PC-9 (cell line): ENCODE measurements at places on chromosomes 5 and 9. TPM values are rescaled to one million over a fixed set of nuclear protein-coding genes. Genes with fewer than 3 reads are reported as not detected.

GRCh38 chr9:127463911-127464310 lies 12.6 kb downstream of the LRSAM1 start:
- DNase-seq = no peak
- H3K4me1 ChIP-seq = no peaks in the 10 kb centered on the region
- peaks cover 4% of the 10 kb centered on the region; the same call in 1 of the 2 replicates for H3K36me3 ChIP-seq
- no peaks in the 10 kb centered on the region for H3K27me3 ChIP-seq
- H3K4me3 ChIP-seq = no peak overlapping the region
- H3K27ac ChIP-seq = no peak overlapping the region

GRCh38 chr9:84997472-84997871 lies 327.9 kb downstream of the NTRK2 start:
- H3K27ac ChIP-seq = no peak overlapping the region
- no peak overlapping the region for H3K4me3 ChIP-seq
- DNase-seq = no peak
- H3K4me1 ChIP-seq = no peaks in the 10 kb centered on the region
- H3K27me3 ChIP-seq = no peaks in the 10 kb centered on the region
- no peaks in the 10 kb centered on the region for H3K36me3 ChIP-seq

GRCh38 chr5:178114325-178115135 lies 1.2 kb downstream of the N4BP3 start:
- H3K27me3 ChIP-seq = no peaks in the 10 kb centered on the region
- H3K27ac ChIP-seq = no peak overlapping the region
- peak overlapping the region; percentile 65 for H3K4me3 ChIP-seq

DNA sequence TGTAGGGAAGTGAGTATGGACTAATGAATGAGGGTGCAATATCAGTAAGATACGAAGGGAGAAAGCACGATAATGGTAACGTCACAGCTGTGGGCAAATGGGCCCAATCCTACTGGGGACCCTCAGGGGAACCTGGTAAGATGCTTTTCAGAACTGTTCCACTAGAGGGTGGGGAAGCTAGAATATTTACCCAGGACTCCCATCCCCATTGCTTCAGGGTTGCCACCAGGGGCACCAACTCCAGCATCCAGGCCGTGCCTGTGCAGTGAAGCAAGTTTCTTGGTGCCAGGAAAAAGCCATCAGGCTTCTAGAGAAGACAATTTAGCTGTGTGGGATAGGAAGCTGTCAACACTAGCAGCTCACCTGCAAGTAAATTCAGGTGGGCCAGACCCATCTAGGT lies 409.3 kb downstream of the AGTPBP1 start:
- no peaks in the 10 kb centered on the region for H3K36me3 ChIP-seq
- no peak overlapping the region for H3K27ac ChIP-seq
- no peaks in the 10 kb centered on the region for H3K4me1 ChIP-seq
- H3K27me3 ChIP-seq = peaks cover under 1% of the 10 kb centered on the region; the same call in 1 of the 2 replicates
- no peak overlapping the region for H3K4me3 ChIP-seq

DNA sequence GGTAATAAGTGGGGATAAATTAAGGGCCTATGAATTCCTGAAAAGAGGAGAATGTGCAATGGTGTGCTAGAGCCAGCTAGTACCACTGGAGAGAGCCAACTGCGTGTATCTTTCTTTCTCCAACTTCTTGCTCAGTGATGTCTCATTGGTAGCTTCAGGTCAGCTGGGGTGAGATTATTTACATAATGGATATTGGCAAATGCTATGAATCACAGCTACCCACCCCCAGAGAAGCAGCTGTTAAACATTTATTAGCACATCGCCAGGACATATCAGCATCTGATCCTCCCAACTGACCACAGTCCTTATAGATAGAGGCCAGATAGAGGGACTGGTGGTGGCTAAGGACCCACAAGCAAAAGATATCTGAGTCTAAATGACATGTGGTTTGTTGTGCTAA lies 421.3 kb downstream of the ACTL7B start:
- H3K27ac ChIP-seq = no peak overlapping the region
- peaks cover 3% of the 10 kb centered on the region for H3K4me1 ChIP-seq
- DNase-seq = no peak
- no peak overlapping the region for H3K4me3 ChIP-seq

DNA sequence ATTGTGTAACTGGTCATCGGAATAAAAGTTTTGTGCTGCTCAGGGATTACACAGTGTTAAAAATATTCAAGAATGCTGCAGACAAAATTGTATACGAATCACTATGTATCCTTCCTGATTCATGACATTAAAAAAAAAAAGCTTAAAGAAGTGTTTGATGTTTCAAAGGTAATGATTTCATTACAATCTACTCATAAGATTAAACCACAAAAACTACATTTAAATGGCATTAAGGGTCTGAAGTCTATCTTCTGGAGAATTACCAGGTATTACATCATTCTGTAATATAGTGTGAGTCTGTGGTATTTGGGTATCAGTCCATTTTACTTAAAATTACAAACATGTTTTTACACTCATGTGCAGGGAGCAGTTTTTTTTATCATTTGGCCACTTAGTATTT lies 324.4 kb downstream of the NDUFS4 start:
- no peak overlapping the region for H3K27ac ChIP-seq
- DNase-seq = no peak
- no peaks in the 10 kb centered on the region for H3K27me3 ChIP-seq
- no peak overlapping the region for H3K4me3 ChIP-seq
- H3K4me1 ChIP-seq = no peaks in the 10 kb centered on the region
- no peaks in the 10 kb centered on the region for H3K36me3 ChIP-seq

GRCh38 chr5:86360801-86361200 lies 256.9 kb upstream of the COX7C start:
- no peaks in the 10 kb centered on the region for H3K4me1 ChIP-seq
- DNase-seq = no peak
- H3K4me3 ChIP-seq = no peak overlapping the region

DNA sequence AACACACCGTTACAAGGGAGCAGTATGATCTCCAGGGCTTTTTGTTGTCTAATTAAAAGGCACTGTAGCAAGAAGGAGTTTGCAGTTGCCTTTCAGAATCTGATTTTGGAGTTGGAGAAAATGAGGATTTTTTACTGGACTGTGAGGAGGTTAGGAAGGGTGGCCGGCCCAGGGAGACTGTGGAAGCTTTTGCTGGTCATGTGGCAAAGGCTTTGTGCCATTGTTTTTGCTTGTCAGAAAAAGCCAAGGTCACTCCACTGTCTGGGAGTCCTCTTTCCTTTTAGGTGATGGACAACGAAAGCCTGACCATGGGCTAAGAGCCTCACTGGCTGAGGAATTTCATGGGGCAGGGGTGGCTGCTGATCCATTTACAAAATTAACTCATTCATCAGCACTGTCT lies 10.3 kb upstream of the WHRN start:
- H3K4me1 ChIP-seq = 0 out of 2 replicates have a peak, but pooled peaks cover 4% of the 10 kb centered on the region
- DNase-seq = no peak
- H3K4me3 ChIP-seq = no peak overlapping the region
- H3K27me3 ChIP-seq = no peaks in the 10 kb centered on the region; the same call in 1 of the 2 replicates

DNA sequence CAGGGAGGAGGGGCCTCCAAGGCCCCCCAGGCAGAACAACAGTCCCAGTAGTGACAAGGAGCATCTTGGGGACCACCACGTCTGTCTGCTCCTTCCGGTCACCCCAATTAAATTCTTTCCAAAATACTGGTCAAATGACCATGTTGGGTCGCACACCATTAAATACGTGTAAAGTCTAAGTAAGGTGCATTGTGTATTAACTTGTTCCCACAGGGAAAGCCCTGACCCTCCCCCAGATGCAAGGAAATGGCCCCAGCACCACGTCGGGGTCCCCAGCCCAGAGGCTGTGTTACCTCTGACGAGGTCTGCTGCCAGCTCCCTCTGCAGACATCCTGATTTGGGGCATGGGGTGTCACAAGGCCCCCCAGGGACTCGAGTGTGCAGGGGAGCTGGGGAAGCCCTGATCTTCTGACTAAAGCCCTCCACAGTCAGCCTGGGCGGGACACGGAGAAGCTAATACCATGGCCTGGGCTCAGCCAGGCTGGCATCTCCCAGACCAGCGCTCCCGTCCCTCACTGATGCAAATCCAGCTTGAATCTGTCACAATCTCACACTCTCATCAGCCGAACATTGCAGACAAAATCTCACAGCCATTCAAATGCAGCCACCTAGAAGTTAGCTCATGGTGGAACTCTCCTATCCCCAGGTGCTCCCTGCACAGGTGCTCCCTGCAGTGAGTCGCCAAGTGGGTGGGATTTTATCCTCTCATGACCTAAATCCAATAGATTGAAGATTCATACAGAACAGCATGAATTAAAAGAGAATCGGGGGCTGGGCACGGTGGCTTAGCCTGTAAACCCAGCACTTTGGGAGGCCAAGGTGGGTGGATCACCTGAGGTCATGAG lies 13.6 kb downstream of the TERT start:
- no peak overlapping the region for H3K27ac ChIP-seq
- no peaks in the 10 kb centered on the region for H3K36me3 ChIP-seq
- no peak overlapping the region for H3K4me3 ChIP-seq
- no peak for DNase-seq
- peaks cover 10% of the 10 kb centered on the region for H3K4me1 ChIP-seq
- no peaks in the 10 kb centered on the region for H3K27me3 ChIP-seq

DNA sequence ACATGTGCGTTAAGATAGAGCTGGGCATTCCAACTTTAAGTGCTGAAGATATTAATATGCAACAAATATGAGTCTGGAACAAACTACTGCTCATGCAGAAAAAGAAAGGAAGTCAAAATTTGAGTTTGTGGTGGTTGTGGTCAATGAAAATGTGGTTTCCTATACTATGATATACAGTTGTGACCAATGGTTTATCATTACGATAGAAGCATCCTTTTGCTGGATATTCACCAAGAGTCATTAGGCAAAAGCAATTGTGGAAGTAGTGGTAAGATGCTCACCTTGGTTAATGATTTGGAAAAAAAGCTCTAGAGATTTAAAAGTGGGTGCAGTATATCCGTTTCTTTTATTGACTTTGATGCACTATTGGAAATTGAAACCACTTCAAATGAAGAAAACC lies 1007.0 kb downstream of the NR2F1-AS1 start:
- H3K4me3 ChIP-seq = no peak overlapping the region
- no peaks in the 10 kb centered on the region for H3K4me1 ChIP-seq
- no peak overlapping the region for H3K27ac ChIP-seq

DNA sequence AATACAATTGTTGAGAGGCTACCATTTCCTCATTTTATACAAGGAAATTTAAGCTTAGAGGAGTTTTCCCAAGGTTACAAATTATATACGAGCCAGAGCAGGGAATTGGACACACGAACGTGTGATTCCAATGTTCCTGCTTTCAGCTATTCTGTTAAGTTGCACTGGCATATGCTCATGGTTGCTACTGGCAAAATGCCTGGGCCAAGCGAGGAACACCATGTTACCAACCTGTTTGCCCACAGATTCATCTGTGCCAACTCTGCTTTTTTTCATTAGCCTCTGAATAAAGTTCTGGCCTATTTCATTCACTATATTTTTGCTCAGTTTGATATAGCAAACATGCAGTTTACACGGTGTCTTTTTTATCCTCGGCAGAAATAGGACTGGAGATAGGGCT lies 5.1 kb upstream of the C5orf46 start:
- peaks cover 13% of the 10 kb centered on the region for H3K4me1 ChIP-seq
- no peaks in the 10 kb centered on the region for H3K36me3 ChIP-seq
- H3K27ac ChIP-seq = no peak overlapping the region
- no peak for DNase-seq
- H3K27me3 ChIP-seq = no peaks in the 10 kb centered on the region

DNA sequence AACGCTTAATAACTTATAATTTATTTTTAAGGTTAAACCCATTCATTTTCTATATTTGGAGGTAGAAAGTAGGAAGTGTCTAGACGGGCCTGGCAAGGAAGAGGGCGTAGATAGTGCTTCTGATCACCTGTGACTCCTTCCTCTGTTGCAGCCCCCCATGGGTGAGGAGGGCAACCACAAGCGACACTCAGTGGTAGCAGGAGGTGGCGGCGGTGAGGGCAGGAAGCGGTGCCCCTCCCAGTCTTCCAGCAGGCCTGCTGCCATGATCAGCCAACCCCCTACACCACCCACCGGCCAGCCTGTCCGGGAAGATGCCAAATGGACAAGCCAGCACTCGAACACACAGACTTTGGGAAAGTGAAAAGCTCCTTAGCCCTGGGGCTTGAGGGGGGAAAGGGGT lies 36.7 kb downstream of the FAXDC2 start:
- H3K27me3 ChIP-seq = no peaks in the 10 kb centered on the region
- peaks cover 46% of the 10 kb centered on the region for H3K36me3 ChIP-seq
- no peak overlapping the region for H3K4me3 ChIP-seq
- no peak for DNase-seq
- H3K27ac ChIP-seq = no peak overlapping the region
- H3K4me1 ChIP-seq = no peaks in the 10 kb centered on the region

DNA sequence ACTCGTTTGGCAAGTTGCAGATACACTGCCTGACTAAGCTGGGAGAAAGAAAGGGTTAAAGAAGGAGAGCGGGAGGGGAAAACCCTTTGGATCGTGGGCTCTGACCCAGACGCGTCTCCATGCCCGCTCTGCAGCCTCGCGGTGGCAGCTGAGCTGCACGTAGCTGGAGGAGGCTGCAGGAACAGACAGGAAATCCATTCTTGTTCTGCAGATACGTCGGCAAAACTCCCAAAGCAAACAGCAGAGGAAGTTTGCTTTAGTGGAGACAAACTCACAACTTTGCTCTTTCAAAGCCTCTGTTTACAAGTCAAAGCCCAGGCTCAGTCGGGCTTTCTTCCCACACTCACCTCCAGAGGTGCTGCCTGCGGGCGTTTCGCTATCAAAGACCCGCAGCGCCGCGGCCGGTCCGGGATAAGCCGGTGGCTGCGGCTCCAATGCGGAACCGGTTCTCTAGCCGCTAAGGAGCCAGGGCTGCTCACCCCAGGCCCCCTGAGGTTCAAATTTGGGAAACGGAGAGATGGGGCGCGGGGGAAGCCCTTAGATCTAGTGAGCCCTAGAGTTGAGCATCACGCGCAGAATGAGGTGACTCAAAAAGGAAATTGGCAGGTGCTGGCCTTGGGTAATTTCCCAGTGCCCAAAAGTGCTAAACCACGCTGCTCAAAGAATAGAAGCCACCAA lies 60.7 kb downstream of the MAT2B start:
- no peaks in the 10 kb centered on the region for H3K36me3 ChIP-seq
- H3K4me3 ChIP-seq = no peak overlapping the region
- no peak for DNase-seq
- H3K27ac ChIP-seq = no peak overlapping the region
- no peaks in the 10 kb centered on the region for H3K4me1 ChIP-seq

DNA sequence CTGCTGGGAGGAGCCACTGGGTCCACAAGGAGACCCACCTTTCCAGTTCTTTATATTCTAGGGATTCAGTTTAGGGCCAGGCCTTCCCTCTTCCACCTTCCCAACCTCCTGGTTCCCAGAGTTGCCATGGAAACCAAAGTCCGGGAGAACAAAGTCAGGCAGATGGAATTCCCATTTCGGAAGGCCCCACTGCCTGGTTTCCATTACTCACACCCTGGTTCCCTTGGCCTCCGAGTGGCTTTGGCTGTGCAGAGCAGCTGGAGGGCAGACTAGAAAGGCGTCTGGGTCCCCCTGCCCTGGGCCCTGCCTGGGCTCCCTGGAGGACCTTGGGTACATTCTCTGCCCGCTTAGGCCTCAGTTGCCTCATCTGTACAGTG lies 136.1 kb downstream of the RGS3 start:
- H3K4me1 ChIP-seq = peaks cover 10% of the 10 kb centered on the region; the same call in 1 of the 2 replicates
- no peak for DNase-seq
- H3K4me3 ChIP-seq = no peak overlapping the region
- H3K27ac ChIP-seq = no peak overlapping the region
- H3K27me3 ChIP-seq = no peaks in the 10 kb centered on the region
- H3K36me3 ChIP-seq = no peaks in the 10 kb centered on the region

The ANGPTL2 gene
- total RNA-seq = 0.13 TPM in 1 of 2 replicates, not detected in the other

The SERF1A gene
- total RNA-seq = 1.1 and 5.7 TPM in 2 replicates

The RRAGA gene
- 25.2 and 30.1 TPM in 2 replicates for total RNA-seq

The ZNG1A gene
- 16.7 and 19.5 TPM in 2 replicates for total RNA-seq

The TEK gene
- not detected in 2 replicates for total RNA-seq
